ENCODE measurements at places on chromosomes 3 and 15.

DNA sequence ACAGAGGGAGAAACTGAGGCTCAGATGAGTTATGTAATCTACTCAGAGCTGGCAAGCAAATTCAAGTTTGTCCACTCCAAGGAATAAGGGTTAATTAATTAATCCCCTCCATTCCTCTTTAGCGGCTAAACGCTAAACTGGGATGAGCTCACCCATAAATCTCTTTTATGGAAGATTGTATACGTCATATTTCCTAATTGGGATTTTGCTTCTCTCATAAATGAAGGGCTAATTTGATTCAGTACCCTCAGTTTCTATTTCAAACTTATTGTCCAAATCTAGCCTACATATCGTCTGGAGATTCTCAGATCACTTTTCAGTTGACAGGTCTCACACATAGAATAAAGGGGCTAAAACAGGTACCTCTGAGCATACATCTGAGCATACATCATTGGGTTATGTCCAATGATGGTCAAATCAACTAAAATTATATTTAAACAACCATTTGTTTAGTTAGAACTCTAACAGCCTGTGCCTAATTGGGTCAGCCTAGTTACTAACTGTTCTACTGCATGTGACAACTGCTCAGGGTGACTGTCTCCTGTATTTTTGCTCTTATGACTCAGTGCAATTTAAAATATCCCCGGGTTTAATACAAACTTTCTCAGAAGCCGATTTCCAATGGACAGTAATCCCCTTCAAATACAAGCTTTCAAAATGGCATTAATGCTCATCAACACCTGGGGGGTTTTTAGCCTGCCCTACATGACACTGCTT lies 57.6 kb upstream of the PLXND1 start:
- DNase-seq = no peak

DNA sequence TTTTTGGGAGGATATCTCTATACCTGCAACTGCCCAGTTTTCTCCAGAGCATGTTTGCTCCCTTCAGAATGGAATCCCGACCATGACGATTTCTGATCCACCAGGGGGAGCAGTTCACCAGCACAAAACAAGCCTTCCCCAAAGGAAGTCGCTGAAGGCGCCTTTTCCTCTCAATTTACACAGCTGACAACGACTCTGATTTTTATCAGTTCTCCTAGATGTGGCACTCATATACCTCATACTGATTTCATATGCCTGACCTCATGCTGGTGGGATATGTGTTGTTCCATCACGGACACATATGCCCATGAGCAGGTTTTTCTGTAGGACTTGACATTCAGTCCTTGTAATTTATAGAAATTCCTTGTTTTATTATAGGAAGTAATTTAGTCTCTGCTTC lies 1028.2 kb downstream of the MCTP2 start:
- peak; percentile 87 for DNase-seq

DNA sequence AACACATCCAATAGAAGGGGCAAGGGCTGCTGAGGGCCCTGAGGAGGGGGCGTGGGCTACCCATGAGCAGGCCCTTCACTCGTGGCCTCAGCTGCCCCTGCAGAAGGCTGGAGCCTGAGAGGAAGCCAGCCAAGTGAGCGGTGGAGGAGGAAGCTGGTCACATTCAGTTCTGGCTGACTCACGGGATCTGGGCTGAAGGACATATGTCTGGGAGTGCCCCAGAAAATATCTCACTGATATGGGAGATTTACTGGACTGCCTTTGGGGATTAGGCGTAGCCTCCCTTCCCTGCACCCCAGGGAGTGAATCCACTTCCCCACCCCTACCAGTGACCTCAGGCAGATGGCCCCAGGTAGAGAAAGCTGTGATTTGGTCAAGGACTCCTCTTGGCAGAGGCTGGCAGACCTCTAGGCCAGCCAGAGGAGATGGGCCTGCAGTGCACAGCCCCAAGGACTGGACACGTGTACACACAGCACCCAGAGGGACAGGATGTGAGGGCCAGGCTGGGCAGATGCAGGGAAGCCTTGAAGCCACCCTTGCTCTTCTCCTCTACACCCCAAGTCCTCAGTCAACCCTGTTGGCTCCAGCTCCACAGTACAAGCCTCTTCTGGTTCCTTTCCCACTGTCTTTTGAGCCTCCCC lies 14.2 kb upstream of the ANKDD1A start:
- DNase-seq = peak; percentile 64

GRCh38 chr15:25406261-25406660 lies 32.6 kb downstream of the UBE3A start:
- no peak for DNase-seq

DNA sequence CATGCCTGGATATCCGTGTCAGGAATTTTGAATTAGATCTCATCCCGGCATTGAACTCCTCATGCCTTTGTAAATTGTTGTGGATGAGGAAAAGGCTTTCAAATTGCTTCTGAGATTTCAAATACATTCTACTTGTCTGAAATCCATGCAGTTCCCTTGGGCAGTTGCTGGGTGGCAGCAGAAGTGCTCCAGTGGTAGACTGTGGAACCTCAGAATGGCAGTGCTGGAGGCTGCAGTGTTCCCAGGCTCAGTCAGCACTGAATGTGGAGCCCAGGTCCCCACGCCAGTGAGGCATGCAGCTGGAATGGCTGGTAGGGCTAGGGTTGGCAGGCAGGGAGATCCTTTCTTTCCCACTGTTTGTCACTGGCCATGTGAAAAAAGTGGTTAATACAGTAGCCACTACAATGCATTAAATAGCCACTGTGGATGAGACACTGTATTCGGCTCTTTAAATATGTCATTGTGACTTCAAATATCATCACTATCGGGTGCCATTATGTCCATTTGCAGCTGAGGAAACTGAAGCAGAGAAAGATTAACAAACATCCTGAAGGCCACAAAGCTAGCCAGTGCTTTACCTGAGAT lies 98.6 kb downstream of the TPRG1 start:
- peak; percentile 94 for DNase-seq

GRCh38 chr3:127428344-127428997 lies 140.6 kb upstream of the PRR20G start:
- DNase-seq = no peak

All from astrocyte of the hippocampus (primary cell).